ENCODE measurements at places on chromosomes 5 and 9. TPM values are rescaled to one million over a fixed set of nuclear protein-coding genes. Genes with fewer than 3 reads are reported as not detected.

DNA sequence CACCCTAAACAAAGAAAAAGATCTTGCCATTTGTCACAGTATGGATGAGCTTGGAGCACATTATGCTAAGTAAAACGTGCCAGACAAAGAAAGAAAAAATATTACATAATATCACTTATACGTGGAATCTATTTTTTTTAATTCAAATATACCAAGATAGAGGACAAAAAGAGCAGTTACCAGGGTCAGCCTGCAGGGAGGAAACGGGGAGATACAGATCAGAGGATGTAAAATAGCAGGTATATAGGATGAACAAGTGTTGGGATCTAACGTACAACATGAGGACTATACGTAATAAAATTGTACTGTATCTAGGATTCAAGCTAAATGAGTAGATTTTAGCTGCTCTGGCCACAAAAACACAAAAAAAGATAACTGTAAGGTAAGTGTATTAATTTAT, 247.5 kb downstream of the TMEM161B start:
- DNase-seq, result no peak

- no peak for DNase-seq
Measured at GRCh38 chr9:87513880-87514535, 16.3 kb downstream of the DAPK1 start.

DNA sequence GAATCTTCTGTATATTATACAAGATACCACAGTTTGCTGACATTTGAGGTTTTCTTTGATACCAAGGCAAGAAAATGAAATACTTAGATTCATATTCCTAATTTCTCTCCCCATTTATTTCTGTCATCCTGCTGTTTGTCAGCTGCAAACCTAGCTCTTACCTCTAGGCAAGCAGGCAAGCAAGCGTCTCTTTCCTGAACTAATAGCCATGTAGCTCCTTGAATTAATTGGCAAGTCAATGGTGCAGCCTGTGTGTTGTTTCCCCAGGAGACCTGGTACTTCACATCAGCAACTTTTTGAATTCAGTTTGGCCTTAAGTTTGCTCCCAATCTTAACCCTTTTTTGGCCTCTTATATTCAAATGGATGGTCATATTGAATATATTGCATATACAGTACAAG, 573.6 kb upstream of the ARRDC3 start:
- DNase-seq, result no peak

DNA sequence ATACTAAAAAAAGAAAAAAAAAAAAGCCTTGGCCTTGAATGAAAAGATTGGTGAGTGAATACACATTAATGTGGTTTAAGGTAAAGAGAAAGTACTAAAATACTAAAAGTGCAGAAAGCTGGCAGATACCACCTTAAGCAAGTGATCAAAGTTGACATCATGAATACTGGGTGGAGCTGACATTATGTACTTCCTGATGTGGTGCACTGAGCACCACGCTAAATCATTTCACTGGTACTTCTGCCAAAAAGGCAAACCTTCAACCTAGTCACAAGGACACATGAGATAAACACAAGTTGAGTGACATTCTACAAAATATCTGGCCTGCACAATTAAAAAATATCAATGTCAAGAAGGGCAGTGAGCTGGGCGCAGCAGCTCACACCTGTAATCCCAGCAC, 33.8 kb upstream of the PANK3 start:
- DNase-seq, result no peak

- peak; percentile 85 for DNase-seq
Measured at GRCh38 chr5:52840277-52841050, 52.7 kb downstream of the ITGA1 start.

GRCh38 chr9:34242830-34243229, 64.0 kb downstream of the UBAP1 start:
- DNase-seq, result no peak

DNA sequence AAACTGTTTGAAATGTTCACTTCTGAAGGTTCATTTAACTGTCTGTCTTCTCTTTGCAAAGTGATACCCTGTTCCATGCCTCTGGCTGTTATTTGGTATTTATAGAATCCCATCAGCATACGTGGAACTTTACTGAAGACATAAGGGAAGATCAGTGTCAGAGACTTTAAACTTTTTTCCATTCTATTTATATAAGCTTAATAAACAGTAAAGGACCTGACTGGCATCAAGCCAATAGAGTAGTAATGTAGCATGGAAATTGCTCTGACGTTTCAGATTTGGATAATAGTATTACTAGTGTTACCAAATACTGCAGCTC, 94.9 kb upstream of the MINAR2 start:
- no peak for DNase-seq

GRCh38 chr9:6461619-6462018, 48.6 kb downstream of the UHRF2 start:
- DNase-seq, result no peak

- DNase-seq, result no peak
Measured at GRCh38 chr5:67454957-67455561, 258.5 kb upstream of the CD180 start.

- no peak for DNase-seq
Measured at GRCh38 chr5:18043344-18043743, 409.1 kb downstream of the TAF11L14 start.

- DNase-seq, result no peak
Measured at GRCh38 chr5:78792345-78793055, 143.9 kb upstream of the LHFPL2 start.

DNA sequence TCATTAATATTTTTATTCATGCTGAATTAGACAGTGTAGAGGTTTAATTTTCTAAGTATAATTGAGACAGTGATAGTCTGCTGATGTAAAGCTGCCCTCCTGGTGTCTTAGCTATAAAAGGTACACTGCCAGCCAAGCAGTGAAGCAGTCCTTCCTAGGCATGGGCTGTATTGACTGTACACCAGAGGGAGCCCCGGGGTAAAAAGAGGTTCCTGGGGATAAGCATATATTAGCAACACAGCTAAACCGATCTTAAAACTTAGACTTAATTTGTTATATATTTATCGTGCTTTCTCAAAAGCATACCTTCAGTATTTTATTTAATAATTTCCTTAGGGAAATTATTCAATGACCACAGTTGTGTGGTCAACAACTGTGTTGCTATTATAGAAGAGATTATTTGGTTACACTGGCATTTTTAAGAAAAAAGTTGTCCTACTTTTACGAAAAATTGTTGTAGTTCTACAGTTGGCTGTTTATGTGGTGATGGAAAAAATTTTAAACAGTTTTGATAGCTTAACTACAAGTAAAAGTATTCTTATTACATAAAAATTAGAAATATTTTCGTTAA, 68.8 kb downstream of the ELL2 start:
- peak; percentile 60 for DNase-seq

GRCh38 chr5:166117072-166118066, 2174.1 kb upstream of the WWC1 start:
- no peak for DNase-seq

DNA sequence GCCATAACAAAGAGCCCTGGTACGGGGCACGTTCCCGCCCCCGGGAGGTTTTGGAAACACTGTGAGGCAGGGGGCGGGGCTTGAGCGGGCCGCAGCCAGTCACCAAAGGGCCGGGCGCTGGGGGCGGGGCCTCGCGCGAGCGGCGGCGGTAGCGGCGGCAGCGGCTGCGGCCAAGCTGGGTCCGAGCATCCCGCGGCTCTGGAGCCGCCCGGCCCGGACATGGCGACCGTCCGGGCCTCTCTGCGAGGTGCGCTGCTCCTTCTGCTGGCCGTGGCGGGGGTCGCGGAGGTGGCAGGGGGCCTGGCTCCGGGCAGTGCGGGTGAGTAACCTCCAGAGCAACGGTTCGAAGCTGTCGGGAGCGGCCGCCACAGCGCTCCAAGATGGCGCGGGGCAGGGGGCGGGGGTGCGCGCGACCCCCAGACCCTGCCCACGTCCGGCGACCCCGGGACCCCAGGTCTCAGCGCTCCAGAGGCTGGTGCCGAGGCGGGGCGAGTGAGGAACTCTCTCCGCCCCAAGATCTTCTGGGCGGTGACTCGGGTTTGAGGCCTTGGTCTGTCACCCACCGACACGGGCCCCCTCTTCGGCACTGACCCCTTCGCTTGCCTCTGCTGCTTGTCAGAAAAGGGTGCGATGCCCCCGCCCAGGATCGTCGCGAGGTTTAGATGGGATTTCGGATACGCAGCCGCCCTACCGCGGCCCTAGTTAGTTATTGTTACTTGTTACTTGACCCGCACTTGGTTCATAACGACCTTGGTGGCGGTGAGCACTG, at the start of gene RECK:
TSS of gene RECK (plus strand) at position 134 of the 769 bp plus-strand sequence. CDS start at position 220, 86 bp downstream.
- DNase-seq, result peak; percentile 67

GRCh38 chr5:116371935-116372334, 202.7 kb downstream of the SEMA6A start:
- DNase-seq, result no peak

Gene MPDZ
- 46.4 TPM for total RNA-seq

Gene IFNA14
- total RNA-seq, result not detected

Gene TXNDC8
- not detected for total RNA-seq

Gene ANKRA2
- 19.9 TPM for total RNA-seq

Gene NOP16
- 9.3 TPM for total RNA-seq

Data from fibroblast of villous mesenchyme (primary cell).